ENCODE measurements at places on chromosomes 5 and 9. TPM values are rescaled to one million over a fixed set of nuclear protein-coding genes. Genes with fewer than 3 reads are reported as not detected.
A peak's percentile ranks its signal among the peaks of the same experiment; 100 is the strongest.

- no peak for DNase-seq
Measured at GRCh38 chr5:55306641-55307382, 682 bp downstream of the DHX29 start.

- DNase-seq: no peak
Measured at GRCh38 chr5:160384681-160385080, 14.3 kb upstream of the C1QTNF2 start.

Gene C9orf153
- total RNA-seq: 2.7 TPM

DNA sequence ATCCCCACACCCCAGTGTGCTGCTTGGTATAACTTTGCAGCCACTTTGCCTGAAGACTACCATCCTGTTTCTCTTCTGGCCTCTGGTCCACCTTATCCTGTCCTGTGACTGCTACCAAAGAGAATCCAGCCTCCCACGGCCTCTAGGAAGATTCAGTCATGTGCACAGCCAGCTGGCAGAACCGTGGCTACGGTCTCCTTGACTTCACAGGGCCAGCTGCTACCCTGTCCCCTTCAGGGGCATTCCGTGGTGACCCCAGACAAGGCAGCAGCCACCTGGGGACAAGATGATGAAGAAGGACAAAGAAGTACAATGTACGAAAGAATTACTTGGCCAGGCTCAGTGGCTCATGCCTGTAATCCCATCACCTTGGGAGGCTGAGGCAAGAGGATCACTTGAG, 98.6 kb downstream of the PDE6A start:
- no peak for DNase-seq

Gene SLC1A1
- total RNA-seq: 5.3 TPM

DNA sequence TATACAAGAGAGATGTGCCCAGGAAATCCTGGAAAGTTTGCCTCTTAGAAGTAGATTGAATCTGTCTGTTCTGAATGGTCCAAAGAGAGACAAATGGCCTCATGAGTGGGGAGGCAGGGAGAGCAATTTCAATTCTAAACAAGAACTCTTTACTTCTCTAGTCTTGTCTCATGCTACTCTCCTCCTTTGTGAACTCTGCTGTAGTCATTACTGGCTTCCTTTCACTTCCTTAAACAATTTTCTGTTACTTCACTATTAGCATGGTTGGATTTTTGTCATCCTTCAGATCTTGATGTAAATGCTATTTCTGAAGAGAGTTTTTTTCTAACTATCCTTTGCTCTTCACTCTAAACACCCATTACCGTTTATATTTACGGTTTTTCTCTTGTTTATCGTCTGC, 54.0 kb upstream of the GRIN3A start:
- no peak for DNase-seq

DNA sequence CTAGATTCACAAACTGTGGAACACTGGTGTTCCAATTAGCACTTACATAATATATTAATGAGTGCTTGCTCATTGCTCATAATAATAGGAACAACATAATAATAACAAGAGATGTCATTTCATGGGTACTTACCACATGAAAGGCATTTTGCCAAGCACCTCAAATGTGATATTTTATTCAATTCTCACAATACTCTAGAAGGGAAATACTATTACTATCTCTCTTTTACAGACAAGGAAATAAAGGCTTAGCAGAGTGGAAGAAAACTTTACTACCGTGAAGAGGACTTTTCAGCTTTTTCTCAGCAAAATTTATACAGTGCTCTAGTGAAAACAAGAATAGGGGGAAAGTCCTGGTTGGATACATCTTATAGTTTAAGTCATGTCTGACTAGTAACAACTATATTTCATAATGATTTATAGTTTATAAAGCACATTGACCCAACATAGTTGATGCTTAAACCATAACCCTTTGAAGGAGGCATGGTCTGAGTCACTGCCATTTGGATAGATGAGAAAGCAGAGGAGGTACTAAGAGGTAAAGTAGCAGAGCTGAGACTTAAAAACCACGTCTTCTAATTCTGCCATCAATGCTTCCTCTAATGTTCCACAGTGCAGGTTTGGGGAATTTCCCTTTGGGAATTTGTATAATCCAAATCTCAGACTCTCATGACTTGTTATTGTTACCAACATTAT, 124.7 kb downstream of the CEP120 start:
- no peak for DNase-seq

Gene TMEM174
- not detected for total RNA-seq

Gene DOCK2
- total RNA-seq: 47.8 TPM

- DNase-seq: no peak
Measured at GRCh38 chr5:176534640-176535039, 2.6 kb downstream of the RNF44 start.

DNA sequence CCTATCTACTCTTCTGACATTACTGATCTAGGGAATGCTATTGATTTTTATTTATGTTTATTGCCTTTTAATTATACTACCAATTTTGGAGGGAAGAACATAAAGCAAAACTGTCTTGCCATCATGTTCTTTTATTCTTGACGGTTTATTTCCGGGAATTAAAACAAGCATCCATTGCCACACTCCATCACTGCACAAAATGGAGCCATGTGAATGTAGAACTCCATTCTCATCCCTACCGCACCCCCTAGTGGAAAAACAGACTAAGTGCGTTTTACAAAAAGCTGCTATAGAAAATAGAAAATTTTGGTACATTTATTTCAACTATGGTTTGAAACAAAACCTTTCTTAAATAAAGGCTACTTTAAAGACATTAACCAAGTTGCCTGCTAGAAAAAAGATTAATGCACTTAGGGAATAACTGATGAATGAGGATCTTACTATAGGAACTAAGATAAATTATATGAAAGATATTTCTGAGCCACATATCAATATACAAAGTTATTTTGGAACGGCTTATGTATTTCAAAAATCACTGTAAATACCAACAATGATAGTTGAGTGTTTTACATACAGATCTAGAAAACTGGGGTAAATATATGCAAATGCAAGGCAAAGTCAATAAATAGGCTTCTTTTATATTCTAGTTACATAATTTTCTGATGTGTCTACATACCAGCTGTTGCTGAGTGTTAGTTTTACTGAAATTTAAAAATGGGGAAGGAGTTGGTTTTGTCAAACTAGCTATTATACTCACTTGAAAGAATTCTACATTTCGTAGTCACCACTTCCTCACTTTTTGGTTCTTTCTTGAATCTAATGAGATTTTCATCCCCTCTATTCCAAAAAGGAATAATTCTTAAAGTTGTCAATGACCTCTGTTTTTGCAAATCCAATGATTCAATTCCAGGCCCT, 26.5 kb downstream of the OXCT1 start:
- DNase-seq: peak; percentile 81

Gene HSD17B3
- total RNA-seq: 0.37 TPM

Gene LHX3
- total RNA-seq: not detected

- no peak for DNase-seq
Measured at GRCh38 chr9:27752069-27752468, 178.8 kb upstream of the C9orf72 start.

Gene CRHBP
- 0.37 TPM for total RNA-seq

Gene SLC46A2
- 0.20 TPM for total RNA-seq

Gene NSG2
- total RNA-seq: not detected

- DNase-seq: peak; percentile 55
Measured at GRCh38 chr5:17180864-17181723, 36.3 kb upstream of the BASP1 start.

GRCh38 chr5:170596482-170597044, 92.7 kb downstream of the KCNIP1 start:
- DNase-seq: no peak

DNA sequence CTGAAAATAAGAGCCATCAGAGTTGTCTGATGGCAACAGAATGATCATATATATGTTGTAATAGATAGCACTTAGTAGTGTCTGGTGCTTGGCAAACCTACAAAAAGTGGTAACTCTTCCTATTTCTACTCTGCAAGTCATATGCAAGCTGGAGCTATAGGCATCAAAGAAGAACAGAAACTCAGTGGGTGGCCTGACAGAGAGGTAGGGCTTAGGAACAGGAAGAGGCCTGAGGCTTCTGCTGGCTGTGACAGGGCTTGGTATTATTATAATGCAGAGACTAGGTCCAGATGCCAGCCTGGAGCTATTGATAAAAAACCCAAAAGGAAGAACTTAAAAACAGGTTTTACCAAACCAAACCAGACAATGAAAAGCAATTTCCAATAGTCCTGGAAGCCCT, 4.4 kb upstream of the DIAPH1 start:
- no peak for DNase-seq

DNA sequence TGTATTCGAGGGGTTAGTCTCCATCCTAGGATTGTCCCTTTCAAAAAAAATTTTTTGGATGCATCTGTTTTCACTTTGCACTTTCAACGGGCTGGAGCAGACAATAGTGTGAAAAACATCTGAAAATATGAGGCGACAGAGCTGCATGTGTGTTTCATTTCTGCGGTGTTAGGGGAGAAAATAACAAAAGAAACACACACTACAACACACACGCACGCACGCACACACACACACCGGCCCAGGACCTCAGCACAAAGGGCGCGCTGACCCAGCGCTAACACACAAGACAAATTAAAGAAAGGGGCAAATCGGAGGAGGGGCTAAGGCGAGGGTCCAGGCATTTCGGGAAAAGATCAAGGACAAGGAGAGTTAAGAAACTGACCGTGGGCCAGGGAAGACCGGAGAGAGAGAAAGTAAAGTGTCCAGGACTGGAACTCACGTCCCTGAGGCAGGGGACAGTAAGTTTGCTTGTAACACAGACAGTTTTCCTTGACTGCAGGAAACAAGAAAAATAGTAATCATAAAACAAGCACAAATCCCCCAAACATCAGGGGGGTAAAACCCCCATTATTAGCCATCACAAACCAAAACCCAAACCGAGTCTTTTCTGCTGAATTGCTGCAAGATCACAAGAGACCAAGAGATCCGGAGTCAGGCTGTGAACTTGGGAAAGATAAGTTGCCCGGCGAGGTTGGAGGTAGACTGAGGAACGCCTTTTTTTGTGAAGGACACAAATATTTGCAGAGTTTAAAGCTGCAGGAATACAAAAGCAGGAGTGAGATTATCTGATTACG, 302.1 kb downstream of the PARP8 start:
- DNase-seq: peak; percentile 23

GRCh38 chr9:123629531-123629930, 273.5 kb downstream of the CRB2 start:
- no peak for DNase-seq

GRCh38 chr5:62685221-62685620, 106.6 kb downstream of the LRRC70 start:
- DNase-seq: no peak

- DNase-seq: no peak
Measured at GRCh38 chr9:34079181-34079580, 30.5 kb upstream of the UBAP2 start.

- no peak for DNase-seq
Measured at GRCh38 chr5:125073090-125073489, 326.7 kb upstream of the ZNF608 start.

Measured in lung (tissue), 17 donors.